ENCODE measurements at places on chromosomes 12 and 14.
A peak's percentile ranks its signal among the peaks of the same experiment; 100 is the strongest.

DNA sequence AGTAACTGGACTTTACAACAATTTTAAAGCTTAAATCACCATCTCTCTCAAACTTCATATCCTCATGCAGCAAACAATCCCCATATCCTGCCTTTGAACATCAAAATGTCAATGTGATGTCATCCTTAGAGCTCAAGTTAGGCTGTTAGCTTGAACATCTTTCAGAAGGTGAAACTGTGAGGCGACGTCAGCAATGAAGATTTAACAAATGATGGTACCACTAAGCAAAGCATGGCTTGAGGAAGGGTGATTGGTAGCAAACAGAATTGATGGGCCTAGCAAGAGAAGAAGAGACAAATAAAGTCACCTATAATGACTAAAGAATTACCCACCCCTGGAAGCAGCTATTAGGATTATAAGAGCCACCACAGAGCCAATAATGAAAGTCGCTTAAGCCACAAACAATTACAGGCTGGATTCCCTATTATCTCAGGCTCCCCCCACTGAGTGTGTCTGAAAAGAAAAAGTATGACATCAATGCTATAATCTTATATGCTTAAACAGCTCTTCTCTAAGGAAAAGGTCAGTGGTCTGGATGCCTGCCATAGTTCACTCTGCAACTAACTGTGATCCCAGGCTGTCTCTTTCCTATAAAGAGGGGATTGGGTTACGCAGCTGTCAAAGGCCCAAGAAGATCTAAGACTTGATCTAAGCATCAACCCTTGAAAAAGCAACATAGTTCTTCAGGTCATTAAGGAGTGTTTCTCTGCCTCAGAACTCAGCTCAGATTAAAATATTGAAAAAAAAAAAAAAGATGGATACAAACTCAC, 18.1 kb downstream of the EGLN3 start:
- peak; percentile 8 for DNase-seq

GRCh38 chr12:102033991-102034745, 27.6 kb downstream of the WASHC3 start:
- DNase-seq, result no peak

DNA sequence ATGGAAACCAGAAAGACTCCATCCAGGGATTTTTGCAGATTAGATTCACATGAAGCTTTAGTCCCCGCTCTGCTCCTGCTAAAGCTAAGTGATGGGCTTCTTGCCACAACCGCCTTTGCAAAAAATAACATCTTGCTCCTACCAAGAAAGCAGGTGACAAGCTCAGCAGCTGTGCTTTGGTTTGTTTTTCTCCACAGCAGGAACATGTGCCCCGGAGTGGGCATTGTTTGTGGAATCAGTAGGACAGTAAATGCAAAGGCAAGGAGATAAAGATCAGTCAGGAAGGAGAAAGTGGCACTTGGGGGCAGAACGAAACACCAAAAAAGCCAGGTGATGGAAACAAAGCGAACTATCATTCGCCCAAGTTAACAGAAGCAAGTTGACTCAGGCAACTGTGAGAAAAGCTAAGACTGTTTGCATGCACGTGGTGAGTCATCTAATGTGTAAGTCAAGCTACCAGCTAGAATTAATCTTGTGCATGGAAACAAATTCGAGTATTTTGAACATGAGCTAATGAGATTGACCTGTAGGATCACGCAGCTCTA, 165.5 kb upstream of the PLXNC1 start:
- no peak for DNase-seq

DNA sequence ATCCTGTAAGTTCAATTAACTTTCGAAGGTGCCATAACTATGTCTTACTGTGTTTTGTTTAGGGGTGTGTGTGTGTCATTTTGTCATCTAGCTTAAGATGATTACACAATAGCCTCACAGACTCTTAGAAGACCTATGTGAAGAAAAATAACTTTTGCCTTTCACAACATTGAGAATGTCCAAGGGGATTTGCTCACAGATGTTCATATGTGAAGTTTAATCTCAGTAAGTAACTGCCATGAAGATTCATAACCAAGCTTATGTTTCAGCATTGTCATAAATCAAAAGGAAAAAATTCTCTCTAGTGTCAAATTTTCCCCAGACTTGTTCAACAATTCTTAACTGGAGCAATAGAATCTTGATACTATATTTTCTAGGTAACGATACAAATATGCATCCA, 226.1 kb upstream of the PRKD1 start:
- DNase-seq, result no peak

DNA sequence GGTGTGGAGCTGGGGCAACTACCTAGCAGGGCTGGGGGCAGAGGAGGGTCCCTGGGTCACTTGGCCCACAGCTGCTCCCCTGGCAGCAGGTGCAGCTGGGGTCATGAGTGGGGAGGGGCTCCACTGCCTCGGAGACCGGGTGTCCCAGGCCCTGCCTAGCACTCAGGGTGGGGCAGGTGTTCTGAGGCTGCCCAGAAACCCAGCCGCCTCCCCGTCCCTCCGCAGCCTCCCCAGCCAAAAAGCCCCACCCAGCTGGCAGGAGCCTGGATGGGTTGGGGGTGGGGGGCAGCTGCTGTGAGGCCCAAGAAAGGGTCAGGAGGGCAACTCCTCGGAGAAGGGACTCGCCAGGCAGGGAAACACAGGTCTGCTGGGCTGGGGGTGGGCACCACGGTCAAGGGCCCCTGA, 11.2 kb downstream of the AHNAK2 start:
- DNase-seq, result no peak
